ENCODE measurements at places on chromosomes 2 and 18. TPM values are rescaled to one million over a fixed set of nuclear protein-coding genes. Genes with fewer than 3 reads are reported as not detected.

The NT5DC4 gene
- polyA plus RNA-seq = 0.06 TPM

The CXCR4 gene
- 41.8 TPM for polyA plus RNA-seq

The PASK gene
- polyA plus RNA-seq = 21.2 TPM

The HRH4 gene
- polyA plus RNA-seq = 0.20 TPM

The IL1RL1 gene
- polyA plus RNA-seq = 0.28 TPM

The OR6B2 gene
- not detected for polyA plus RNA-seq

The FKBP7 gene
- polyA plus RNA-seq = 66.4 TPM

Data from right lung (tissue), 10 donors.